Breast epithelium (tissue), 4 donors: ENCODE measurements at places on chromosomes 12 and 14.

- DNase-seq: no peak
Measured at GRCh38 chr12:12718381-12718759, 1.2 kb downstream of the CDKN1B start.

DNA sequence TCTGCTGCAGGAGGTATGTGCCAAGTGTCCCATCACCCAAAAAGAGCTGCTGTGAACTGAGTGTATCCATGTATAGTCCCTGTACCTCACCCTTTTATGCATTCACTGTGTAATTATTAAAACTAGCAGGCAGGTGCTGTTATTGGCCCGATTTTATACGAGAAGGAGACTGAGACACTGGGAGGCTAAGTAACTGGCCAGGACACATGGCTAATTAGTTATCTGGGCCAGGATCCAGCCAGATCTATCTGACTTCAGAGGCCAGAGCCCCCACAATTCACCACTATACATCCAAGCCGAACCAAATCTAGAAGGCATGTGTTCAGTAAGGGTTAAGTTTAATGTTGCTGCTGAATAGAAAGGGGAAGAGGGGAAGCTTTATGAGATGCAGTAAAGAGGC lies 73.4 kb downstream of the FRMD6 start:
- no peak for DNase-seq

GRCh38 chr12:54004841-54005530 lies 3.8 kb upstream of the HOXC8 start:
- DNase-seq: no peak

DNA sequence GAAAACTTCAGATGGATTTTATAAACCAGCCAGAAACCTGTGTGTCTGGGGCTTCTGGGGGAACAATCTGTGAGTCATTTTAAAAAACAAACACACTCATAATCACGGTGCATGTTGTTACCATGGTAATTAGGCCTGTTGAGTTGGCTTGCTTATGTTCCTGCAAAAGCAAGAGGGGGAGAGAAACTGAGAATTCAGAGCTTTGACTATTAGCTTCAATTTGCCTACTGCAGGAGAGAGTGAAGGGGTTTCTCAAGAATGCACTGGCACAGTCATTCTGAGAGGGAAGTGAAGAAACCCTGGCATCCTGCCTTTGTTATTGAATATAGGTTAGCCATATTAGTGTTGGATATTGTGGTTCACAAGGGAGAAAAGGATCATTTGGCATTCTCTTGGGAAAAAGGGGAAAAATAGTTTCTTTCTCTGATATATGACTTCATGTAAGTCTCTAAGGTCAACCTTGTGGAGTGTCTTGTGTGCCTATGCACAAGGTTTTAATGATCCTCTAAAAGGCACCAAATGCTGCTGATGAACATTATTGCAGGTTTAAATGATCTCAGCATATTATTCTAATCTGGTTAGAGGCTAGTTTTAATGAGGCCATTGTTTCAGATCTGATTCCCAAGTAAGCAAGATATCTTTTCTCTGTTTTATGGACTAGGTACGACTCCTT lies 12.9 kb downstream of the GNG2 start:
- no peak for DNase-seq

GRCh38 chr12:120067901-120068300 lies 48.7 kb downstream of the RAB35 start:
- DNase-seq: no peak

- no peak for DNase-seq
Measured at GRCh38 chr14:32826404-32827082, 112.1 kb upstream of the NPAS3 start.

DNA sequence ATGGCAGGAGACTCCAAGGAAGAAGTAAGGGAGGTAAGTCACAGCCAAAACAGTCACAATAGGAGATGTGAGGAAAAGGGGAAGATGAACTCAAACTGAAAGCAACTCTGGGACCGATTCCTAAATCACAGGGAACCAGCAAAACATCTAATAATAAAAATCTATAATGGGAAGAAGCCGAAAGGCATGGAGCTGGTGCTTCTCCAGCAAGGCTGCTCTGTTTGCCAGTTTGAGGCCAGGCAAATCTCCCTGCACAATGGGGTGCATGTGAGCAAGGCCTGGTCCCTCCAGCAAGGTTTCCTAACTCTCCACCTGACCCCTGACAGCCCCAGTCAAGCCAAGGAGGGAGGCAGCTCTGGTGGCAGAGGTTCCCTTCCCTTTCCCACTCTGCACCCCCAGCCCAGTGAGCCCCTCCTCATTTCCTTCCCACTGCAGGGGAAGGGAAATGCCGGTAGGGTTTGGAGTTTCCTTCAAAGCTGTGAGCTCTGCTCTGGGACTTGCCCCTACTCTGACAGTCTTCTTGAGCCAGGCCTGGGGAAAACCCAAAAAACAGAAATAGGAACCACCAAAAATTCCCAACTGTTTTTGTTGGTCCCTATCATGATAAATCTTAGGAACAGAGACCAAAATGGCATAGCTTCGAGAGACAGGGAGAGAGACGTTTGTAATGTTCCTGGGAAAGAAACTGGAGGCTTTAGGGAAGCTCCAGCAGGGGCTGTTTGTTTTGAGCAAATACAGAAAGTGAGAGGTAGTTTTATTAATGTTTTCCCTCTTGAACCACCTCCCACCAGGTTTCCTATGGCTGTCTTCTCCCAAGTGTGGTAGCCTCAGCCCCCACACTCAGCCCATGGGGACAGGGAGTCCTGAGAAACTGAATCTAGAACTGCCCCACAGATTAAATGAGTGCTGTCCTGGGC lies 34.6 kb downstream of the FMNL3 start:
- DNase-seq: no peak

GRCh38 chr12:46224386-46224785 lies 44.5 kb downstream of the SLC38A1 start:
- DNase-seq: no peak

DNA sequence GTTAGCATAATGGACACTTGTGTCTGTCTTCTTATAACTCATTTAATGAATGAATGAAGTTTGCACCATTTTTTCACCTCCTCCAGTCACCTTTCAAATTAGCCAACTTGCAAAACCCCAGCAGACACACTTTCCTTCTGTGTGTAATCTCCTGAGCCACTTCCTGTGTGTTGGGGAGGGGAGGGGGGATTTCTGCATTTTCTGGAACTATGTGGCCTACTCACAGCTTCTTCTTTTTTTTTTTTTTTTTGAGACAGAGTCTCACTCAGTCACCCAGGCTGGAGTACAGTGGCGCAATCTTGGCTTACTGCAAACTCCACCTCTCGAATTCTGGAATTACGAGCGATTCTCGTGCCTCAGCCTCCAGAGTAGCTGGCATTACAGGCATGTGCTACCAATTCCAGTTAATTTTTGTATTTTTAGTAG lies 4.1 kb upstream of the SERPINA1 start:
- no peak for DNase-seq

DNA sequence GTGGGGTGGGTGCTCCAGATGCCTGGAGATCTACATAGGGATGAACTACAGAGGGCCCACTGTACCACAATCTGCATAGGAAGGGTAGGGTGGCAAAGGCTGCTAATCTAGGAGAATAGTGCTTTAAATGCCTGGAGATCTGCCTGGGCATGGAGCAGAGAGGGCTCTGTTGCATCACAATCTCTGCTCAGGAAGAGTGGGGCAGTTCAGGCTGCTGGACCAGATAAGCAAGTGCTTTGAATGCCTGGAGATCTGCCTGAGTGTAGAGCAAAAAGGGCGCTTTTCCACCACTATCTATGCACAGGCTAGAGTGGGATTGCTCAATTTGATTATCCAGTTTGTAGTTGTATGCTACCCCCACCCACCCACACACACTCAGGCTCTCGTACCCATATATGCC lies 886.3 kb upstream of the SEL1L start:
- no peak for DNase-seq

GRCh38 chr12:78799649-78800048 lies 64.9 kb upstream of the SYT1 start:
- DNase-seq: no peak

- no peak for DNase-seq
Measured at GRCh38 chr14:101069666-101070362, 166.3 kb upstream of the RTL1 start.

GRCh38 chr12:102638777-102639176 lies 158.4 kb upstream of the IGF1 start:
- no peak for DNase-seq

GRCh38 chr12:103841690-103842584 lies 903 bp upstream of the NT5DC3 start:
- DNase-seq: peak; percentile 96
